ENCODE measurements at places on chromosomes 4 and X.

DNA sequence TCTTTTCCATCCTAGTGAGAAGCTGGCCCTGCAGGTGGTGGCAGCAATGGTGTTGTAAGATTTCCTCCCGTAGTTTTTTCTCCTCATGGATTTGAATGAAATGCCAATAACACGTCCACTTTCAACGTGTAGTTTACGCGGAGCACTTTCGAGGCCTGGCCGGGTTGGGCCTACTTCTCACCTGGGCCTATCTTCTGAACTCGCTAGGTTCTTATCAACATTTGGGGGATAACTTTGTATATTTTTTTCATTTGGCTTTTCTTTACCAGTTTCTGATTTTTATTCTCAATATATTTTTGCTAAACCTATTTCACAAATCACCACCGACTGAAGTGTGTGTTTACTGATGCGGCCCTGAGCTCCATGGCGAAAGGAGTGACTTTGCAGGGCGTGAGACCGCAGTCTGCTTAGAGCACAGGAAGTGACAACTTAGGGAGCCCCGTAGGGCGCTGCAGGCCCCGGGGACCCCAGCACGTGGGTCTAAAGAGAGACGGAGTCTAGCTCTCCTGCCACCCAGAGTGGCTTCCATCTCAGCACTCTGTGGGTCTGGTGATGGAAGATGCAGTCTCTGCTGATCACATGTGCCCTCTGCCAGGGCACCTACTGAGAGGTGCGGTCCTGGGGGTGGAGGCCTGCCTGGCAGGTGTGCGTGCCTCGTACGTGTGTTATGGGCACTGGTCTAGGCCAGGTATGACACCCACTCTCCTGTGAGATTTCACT lies 29.1 kb downstream of the NELFA start:
- no peak for DNase-seq

- DNase-seq, result peak; percentile 56
Observed at GRCh38 chr4:100093091-100093866, 97.0 kb downstream of the DDIT4L start.

- peak; percentile 61 for DNase-seq
Observed at GRCh38 chrX:48021026-48021900, 14.5 kb downstream of the SPACA5 start.

DNA sequence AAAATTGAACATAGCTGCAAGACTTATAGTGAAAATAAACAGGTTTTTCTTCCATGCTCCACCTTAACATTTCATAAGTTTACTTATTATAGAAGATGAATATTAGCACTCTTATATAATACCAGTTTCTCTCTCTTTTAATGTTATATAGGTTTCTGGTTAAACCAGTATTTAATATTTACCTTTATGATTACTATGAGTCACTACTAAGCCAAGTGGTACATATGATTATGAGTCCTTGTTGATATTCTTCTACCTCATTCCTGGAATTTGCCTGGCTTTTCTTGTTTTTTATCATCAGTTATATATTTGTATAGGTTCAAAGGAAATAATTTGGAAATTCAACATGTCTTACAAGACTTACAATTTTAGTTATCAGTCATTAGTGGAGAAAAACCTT lies 89.9 kb upstream of the MAOA start:
- no peak for DNase-seq

DNA sequence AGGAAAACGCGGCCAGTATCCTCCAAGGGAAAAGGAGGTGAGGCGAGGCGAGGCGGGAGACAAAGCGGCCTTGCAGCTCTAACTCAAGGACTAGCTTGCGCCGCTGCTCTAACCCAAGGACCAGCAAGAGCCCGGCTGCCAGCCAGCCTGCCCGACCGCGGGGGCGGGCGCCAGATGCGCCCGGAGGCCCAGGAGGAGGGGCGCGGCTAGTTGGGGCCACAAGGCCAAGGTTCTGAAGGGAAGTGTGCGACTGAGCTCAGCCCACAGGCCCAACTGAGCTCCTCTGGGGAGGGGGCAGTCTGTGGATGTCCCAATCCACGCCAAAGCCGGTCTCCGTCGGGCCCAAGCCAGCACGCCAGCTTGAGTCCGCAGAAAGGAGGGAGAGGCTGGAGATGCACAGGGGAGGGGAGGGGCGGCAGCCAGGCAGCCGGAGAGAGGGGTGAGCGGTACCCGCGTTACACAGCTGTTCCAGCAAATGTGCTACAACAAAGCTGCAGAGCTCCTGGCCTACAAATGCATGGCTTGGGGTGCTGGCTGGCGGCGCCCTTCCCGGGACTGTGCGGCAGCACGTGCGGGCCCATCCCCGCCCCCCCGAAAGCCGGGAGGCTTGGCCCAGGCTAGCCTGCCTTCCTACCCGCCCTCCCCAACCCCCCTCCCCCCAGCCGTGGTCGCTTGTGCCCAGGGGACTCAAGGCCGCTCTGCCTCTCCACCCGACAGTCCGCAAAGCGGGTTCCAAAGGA lies 637 bp downstream of the AMER1 start:
- no peak for DNase-seq

- DNase-seq, result no peak
Observed at GRCh38 chr4:17997129-17997528, 24.4 kb downstream of the LCORL start.

DNA sequence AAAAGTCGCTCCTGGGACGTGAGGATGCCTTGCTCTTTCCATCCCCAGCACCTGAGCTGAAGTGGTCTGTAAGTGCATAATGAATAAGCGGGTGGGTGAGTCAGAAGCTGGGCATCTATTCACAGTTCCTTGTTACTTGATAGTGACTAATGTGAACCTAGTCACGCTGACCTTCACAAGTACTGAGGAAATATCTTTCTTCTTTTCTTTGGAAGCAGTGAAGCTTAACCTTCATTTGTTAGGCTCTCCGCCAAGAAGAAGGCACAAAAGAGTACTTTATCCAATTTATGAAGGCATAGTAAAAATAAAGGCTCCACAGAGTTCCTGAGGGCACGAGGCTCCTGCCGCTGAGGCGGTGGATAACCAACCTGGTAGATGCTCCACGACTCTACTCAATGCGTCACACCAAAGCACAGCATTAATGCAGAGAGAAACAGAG lies 475.7 kb upstream of the SLIT2 start:
- DNase-seq, result peak; percentile 23

DNA sequence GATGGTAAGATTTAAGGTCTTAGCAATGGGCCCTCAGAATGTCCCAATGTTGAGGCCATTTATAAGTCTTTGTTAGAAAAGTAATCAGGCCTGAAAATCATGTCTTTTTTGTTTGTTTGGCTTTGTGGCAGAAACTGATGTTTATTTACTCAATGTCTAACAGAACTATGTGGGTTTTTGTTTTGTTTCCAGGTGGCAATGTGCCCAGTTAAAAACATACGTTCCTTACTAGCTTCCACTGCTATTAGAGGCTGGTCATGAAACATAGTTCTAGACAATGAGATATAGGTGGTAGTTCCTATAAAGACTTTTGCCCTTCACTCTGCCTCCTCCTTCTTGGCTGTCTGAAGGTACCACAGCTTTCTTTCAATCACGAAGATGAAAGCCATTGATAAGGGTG lies 108.8 kb downstream of the C4orf51 start:
- DNase-seq, result no peak

- DNase-seq, result no peak
Observed at GRCh38 chr4:40586034-40586433, 43.6 kb downstream of the RBM47 start.

DNA sequence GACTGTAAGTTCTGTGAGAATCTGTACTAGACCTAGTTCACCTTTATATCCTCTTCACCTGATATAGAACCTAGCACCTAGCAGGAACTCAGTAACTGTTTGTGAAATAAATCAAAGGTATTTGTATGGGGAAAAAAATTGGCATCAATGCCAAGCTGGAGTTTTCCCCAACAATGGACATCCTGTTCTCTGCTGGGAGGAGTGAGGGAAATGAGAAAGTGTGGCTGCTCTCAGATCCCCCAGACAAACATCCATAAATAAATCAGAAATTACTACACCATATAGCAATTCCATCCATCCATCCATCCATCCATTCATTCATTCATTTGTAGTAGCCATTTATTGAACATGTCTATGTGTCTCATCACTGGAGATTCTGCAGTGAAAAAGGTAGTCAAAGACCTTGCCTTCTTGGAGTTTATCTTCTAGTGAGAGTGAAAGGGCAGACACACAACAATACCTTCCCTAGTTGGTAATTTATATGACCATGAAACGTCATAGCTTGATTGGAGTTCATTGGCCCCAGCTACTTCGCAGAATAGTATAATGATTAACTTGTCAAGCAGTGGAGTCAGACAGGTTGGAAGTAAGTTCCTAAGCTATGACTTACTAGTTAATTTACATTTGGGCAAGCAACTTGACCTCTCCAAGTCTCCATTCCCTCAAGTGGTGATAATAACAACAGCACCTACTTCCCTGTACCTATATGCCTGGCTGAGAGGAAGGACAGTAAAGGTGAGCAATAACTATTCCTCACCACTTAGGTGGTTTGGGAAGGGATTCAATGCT lies 98.7 kb upstream of the KIT start:
- DNase-seq, result no peak

GRCh38 chr4:14334166-14334565 lies 668.1 kb upstream of the CPEB2 start:
- no peak for DNase-seq

GRCh38 chr4:184402740-184403383 lies 71.5 kb downstream of the IRF2 start:
- DNase-seq, result no peak

GRCh38 chr4:122739174-122739573 lies 6.7 kb downstream of the BBS12 start:
- DNase-seq, result peak; percentile 53

GRCh38 chrX:154125391-154126040 lies 18.5 kb upstream of the OPN1LW start:
- no peak for DNase-seq

DNA sequence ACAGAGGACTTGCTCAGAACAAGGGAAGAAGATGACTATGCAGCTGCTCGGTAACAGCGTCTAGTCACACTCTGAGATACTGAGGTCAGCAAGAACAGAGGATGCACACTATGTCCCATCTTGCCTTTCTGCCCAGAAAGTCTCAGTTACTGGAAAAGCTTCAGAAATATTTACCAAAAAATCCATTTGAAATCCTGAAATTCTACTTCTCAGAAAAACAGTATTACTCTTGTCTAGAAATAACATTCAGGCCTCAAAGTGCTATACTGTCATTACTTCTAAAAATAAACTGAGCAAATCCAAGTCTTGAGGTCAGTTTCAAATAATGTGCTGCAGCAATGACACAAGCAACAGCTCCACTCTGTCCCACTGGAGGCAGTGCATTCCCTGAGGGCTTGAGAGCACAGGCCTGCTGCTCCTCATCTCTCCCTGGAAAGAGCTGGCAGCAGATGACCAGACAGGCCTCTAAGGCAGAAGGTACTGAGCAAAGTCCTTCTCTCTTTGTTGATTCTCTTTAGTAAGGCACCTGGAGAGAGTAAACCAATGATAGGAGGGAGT lies 76.9 kb downstream of the CAMK2D start:
- no peak for DNase-seq

GRCh38 chr4:112222219-112222955 lies 9.2 kb upstream of the AP1AR start:
- DNase-seq, result no peak

DNA sequence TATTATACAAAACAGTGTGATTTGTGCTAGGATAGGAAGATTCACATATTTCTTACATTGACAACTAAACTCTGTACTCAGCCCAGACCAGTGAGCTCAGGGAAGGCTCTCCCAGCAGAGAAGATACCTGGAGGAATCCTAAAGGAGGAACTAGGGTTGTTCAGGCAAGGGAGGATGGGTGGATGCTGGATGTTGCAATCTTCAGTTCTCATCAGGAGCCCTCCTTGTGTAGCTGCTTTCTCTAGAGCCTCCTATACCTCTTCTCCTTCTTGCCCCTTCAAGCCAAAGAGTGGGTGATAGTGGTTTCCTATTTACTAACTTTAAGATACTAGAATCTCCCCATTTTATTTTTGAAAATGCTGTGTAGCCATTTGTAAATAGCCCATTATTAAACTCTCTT lies 117.3 kb downstream of the NKX6-1 start:
- no peak for DNase-seq

DNA sequence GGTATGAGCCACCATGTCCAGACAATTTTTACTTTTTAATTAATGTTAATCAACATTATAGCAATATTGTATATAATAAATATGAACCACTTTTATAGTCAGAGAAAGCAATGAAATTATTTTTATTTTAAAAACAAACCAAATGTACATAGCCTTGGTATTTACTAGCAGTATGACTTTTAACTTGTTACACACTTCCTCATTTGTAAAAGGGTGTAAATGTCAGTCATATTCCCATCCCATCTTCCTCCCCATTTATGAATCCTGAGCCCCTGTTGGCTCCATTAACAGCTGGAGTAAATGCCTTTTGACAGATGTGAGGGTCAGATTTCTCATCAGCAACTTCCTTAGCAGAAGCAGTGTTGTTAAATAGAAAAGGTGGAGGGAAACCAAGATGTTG lies 179.6 kb upstream of the SPRY1 start:
- no peak for DNase-seq

DNA sequence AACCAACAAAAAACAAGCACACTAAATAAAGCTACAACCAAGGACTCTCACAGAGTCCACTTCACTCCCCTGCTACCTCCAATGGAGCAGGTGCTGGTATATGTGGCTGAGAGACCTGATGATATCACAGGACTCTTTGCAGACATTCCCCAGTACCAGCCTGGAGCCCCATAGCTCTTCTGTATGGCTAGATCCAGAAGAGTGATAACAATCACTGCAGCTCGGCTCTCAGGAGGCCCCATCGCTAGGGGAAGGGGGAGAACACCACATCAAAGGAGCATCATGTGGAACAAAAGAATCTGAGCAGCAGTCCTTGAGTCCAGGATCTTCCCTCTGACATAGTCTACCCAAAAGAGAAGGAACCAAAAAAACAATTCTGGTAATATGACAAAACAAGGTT lies 237.1 kb upstream of the TLL1 start:
- DNase-seq, result no peak

GRCh38 chr4:79584902-79585301 lies 176.9 kb upstream of the GK2 start:
- DNase-seq, result no peak

- no peak for DNase-seq
Observed at GRCh38 chrX:24282381-24283126, 31.3 kb downstream of the SUPT20HL2 start.

DNA sequence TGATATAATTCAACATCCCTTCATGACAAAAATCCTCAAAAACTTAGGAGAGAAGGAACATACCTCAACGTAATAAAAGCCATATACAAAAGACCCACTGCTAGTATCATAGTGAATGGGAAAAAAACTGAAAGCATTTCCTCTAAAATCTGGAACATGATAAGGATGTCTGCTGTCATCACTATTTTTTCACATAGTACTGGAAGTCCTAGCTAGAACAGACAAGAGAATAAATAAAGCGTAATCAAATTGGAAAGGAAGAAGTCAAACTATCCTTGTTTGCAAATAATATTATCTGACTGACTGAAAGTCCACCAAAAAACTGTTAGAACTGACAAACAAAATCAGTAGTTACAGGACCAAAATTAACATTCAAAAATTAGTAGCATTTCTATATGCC lies 985.4 kb upstream of the AGA start:
- DNase-seq, result no peak

DNA sequence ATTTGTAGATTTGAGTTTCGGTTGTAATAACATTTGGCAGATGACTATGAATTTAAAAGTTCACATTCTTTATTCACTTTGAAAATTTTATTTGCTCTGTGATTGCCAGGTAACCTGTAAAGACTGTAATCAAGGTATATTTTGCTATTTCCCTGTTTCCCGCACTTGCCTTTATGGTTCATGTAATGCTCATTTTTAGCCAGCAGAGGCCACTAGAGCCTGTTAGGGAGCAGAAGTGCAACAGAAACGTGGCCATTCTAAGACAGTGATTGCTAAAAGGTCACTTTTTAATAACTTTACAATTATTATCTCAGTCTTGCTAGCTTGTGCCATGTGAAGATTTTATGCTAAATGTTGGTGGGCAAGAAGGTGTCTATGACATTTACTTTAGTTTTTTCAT lies 12.4 kb downstream of the YIPF6 start:
- DNase-seq, result no peak

Data from AG04450 (cell line).